ENCODE measurements at places on chromosomes 7 and 10.

DNA sequence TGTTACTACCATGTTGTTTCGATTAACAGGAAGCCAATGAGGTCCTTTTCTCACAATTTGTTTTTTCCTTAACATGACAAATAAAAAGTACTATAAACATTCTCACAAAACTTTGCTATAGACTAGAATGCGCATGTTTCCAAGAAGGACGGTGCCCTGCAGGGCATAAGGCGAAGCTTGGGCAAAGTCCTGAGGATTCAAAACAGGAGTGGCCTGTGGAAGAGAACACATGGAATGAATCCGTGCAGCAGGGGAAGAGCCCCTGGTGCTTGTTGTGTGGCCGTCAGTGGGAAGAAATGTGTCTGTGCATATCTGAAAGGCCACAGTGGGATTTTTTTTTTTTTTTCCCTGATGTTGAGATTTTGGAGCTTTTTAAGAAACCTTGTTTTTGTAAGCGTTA lies 67.6 kb downstream of the ITGA8 start:
- no peak for DNase-seq

- no peak for DNase-seq
Observed at GRCh38 chr10:111319866-111320265, 243.0 kb downstream of the ADRA2A start.

GRCh38 chr7:118708741-118709140 lies 484.2 kb downstream of the ANKRD7 start:
- no peak for DNase-seq

DNA sequence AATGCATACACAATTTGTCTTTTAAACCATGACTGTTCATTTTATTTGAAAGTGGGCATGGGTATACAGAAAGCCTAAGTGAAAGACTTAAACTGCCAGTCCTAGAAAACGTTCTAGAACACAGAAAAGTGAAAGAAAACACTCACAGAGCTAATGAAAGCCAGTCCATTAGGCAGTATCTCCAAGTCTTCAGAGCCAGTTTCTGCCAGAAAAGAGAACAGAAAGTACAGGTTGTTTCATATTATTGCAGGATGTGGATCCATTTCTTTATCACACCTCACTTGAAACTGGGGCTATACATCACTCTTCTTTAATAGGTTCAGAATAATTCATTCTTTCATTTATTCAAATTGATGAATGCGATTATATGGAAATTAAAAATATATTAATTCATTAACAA lies 7.7 kb downstream of the PON1 start:
- no peak for DNase-seq

DNA sequence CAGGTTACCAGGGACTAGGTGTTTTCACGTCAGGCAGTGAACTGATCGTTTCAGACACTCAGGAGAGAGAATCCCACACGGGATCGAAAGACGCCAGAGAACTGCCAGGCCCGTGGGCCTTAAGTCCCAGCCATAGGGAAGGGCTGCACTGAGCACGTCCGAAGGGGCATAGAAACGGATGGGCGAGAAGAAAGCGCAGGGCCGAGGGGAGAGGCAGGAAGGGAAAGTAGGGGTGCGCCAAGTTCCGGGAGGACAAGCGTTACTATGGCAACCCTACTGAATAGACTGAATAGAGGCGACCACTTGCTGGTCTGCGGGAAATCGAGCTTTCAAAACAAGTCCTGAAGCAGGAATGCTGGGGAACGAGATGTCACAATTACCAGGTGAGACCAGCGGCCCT lies 421.3 kb upstream of the NUPR2 start:
- no peak for DNase-seq

- no peak for DNase-seq
Observed at GRCh38 chr7:154198481-154198880, 146.3 kb downstream of the DPP6 start.

DNA sequence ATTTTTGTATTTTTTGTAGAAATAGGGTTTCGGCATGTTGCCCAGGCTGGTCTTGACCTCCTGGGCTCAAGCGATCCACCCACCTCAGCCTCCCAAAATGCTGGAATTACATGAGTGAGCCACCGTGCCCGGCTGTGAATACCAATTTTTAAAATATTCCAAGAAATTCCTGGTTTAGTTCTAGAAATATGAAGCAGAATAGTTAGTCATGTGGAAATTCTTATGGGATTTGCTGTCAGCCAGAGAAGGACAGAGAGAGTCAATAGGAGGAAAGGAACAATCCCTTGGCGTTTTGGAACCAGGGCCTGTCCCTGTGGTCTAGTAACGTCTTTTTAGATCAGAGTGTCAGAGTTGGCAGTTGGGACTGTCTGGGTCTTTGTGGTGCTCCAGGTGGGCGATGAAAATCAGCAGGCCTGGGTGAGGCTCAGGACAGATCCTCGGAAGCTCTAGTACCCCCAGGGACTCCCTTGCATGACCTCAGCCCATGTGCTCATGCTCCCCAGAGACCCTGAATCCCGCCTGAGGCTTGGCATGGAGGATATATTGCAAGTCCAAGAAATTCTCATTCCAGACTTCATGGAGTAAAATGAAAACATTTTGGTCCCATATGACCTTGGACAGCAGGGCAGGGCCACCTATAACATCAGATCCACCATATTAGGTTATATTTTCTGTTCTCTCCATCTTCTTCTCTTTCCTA lies 7.8 kb downstream of the NODAL start:
- no peak for DNase-seq

DNA sequence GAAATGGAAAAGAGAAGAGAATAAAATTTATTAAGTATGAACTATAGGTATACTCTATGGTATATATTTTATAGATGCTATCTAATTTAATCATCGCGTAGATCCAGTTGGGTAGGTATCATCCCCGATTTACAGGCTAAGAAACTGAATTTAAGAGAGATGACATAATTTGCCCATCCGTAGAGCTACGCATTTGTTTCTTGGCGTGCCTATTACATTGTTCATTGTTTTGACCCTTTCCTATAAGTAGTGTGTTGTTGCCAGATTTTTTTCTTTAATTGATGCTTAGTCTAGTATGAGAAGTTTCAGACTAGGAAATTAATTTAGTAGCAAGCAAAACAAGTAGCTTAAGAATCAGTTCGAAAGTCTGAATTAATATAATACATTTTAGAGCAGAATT lies 205.7 kb upstream of the NPSR1 start:
- DNase-seq = no peak

GRCh38 chr7:77797734-77798393 lies 370 bp downstream of the TMEM60 start:
- DNase-seq = no peak

DNA sequence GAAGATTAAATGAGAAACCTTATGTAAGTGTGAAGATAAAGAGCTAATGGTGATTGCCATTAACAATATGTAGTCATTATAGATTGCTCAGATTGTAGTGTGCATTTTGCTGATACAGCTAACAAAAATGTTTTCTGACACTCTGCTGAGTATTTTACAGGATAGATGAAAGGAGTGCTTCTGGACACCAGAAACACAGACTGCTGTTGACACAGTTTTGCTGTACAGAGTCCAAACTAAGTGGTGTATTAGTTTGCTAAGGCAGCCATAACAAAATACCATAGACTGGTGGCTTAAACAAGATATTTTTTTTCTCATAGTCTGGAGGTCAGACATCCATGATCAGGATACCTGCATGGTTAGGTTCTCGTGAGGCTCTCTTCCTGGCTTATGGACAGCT lies 2.2 kb downstream of the SMC3 start:
- DNase-seq = no peak

DNA sequence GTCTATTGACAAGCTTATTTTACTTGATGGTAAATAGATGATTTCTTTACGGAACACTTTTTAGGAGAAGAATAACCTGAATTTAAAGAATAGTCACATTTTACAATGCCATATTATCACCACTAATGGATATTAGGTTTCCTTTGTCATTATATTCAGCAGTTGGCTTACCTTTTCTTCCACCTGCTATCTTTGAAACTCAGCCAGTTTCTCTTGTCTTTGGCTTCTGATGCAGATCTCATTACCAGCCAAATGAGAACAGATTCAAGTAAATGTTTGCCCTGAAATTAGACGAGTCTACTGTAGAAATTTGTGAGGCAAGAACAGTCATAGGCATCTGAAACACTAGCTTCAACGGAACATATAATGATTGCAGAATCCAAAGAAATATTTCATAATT lies 85.5 kb upstream of the OIT3 start:
- no peak for DNase-seq

GRCh38 chr7:137718355-137718754 lies 128.4 kb downstream of the DGKI start:
- no peak for DNase-seq

DNA sequence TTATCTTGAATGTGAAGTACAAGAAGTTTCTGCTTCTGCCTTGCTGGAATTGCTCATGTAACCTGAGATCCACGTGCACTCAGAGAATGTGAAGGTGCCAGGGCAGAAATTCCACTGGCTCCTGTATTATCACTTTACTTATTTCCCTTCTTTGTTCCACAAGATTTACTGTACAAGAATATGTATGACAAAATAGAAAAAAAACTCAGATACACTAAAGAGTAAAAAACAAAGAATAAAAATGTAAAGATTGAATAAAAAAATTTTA lies 43.0 kb downstream of the PLCE1 start:
- DNase-seq = no peak

- DNase-seq = no peak
Observed at GRCh38 chr10:44921506-44921905, 10.4 kb downstream of the TMEM72 start.

- no peak for DNase-seq
Observed at GRCh38 chr10:86254526-86255174, 111.9 kb downstream of the GRID1 start.

DNA sequence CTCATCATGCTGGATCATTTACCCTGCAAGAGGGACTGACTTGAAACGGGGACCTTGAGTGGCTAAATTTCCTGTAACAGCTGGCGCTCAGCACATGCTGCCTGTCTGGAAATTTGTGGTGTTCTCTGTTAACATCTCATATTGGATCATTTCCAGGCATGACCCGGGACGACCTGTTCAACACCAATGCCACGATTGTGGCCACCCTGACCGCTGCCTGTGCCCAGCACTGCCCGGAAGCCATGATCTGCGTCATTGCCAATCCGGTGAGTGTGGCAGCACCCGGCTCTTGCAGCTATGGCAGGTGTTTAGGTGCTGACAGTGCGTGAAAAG lies 9.9 kb downstream of the MDH2 start:
- DNase-seq = no peak

- DNase-seq = no peak
Observed at GRCh38 chr7:12727455-12728191, 40.2 kb downstream of the ARL4A start.

DNA sequence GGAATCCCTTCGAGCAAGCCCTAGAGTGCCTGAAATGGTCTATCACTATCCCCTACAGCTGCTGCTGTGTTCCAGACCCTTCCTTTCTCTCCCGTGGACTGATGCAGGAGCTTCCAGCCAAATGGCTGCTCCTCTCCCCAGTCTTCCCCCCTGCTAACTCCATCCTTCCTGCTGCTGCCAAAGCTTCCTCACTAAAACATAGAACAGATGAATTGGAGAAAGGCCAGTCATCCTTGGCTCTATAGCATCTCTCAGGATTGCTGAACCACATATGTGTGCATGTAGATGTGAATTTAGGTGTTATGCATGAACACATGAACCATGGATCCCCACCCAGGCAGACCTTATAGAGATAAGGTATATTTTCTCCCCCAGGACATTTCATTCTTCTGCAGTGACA lies 60.7 kb downstream of the GPR26 start:
- DNase-seq = no peak

DNA sequence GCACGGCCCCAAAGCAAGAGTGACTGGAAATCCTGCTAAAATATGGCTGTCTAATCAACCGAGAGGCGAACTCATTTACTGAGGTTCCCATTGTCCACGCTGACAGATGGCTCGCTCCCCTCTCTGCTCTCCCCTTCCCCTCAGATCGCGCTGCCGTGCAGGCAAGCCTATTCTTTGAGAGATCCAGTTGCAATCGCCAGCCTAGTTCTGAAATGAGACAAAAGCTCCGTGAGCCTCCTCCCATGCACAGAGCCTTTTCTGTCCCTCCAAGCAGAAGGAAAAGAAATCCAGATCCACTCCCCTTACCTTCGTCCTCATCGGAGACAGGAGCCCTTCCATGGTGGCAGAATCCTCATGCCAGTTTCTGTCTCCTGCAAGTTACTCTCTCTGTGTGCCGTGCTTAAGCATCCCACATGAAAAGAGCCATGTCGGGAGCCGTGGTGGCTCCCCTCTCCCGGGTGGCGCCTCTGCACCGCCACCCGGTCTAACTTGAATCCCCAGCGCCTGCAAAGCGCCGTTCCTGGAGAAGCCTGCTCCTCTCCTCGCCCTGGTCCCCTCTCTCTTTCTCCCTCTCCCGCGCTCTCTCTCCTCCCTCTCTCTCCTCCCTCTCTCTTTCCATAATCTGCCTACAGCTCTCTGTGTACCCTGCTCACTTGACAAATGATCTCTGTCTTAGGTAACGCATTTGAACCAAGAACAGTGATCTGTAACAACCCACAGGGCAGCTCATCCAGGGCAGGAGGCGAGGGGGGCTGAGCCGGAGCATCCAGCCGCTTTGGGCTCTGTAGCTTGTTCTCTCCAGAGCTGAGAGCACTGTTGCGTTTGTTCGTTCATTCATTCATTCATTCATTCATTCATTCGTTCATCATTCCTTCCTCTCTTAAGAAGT lies 156.8 kb downstream of the FRMD4A start:
- DNase-seq = no peak

DNA sequence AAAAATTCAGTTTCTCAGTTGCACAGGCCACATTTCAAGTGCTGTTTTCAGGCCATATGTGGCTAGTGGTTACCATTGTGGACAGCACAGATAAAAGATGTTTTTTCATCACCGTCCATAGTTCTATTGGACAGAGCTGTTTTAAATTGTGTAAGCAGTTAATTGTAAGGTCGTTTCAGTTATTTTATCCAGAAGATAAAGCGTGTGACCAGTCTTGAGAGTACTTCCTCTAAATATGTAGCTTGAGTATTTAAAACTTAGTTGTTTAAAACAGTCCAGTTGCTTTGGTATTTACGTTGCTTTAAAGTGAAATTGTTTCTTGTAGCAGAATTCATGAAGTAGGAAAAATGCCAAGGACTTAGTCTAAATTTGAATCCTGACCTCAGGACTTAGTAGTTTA lies 66.9 kb downstream of the ZNRF2 start:
- DNase-seq = no peak

- DNase-seq = no peak
Observed at GRCh38 chr7:87148332-87148955, 3.8 kb upstream of the DMTF1 start.

DNA sequence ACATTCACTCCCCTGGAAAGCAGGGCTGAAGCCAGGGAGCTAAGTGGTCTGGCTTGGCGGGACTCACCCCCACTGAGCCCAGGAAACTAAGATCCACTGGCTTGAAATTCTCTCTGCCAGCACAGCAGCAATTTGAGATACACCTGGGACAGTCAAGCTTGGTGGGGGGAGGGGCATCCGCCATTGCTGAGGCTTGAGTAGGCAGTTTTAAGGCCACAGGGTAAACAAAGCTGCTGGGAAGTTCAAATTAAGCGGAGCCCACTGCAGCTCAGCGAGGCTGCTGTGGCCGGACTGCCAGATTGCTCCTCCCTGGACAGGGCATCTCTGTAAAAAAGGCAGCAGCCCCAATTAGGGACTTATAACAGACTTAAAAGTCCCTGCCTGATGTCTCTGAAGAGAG lies 108.2 kb upstream of the FAM13C start:
- no peak for DNase-seq
